Thymus (tissue), 14 donors: ENCODE measurements at places on chromosomes 11 and 22. TPM values are rescaled to one million over a fixed set of nuclear protein-coding genes. Genes with fewer than 3 reads are reported as not detected.

DNA sequence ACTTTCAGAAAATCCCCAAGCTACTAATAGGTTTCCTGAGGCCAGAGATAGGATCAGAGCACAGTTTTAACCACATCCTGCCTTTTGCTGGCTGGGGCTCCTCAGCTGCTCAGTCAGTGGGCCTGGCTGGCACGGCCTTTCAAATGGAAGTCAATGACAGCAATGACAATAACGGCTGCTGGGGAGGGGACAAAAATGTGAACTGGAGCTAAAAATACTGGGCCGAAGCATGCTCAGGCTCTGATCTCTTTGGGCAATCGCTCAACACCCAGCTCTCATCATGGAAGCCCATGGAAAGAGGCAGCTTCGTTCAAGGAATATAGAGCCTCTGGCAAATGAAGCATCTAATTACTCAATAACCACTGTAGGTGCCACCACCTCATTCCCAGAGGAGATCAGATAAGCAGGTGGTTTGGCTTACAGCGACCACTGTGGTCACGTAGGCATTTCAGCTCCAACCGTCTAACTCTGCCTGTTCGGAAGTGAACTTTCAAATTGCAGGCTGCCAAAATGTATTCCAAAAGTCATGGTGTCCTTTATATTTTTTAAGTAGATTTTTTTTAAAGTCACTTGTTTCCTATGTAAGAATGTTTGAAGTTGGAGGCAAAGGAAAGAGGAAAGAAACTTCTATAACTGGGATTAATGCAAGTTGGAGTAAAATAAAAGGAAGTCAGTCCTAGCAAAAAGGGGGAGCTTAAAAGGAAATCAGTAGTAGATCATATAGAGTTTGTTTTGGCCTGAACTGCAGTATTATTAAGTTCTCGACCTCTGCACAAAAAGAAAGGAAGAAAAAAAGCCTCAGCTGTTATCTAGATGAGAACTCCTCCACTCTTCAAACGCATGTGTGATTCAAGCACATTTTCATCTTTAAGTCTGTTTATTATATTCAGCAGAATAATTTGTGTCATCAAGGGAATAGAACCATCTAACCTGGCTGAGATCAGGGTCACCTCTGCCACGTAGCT lies 14.1 kb downstream of the WT1 start:
- peaks cover 5% of the 10 kb centered on the region for H3K27me3 ChIP-seq
- H3K36me3 ChIP-seq, result no peaks in the 10 kb centered on the region
- no peak overlapping the region for H3K4me3 ChIP-seq
- H3K27ac ChIP-seq, result no peak overlapping the region

- H3K27me3 ChIP-seq, result peaks cover 79% of the 10 kb centered on the region
- H3K36me3 ChIP-seq, result no peaks in the 10 kb centered on the region
- H3K4me3 ChIP-seq, result no peak within 1 kb of the TSS
- no peak for DNase-seq
Observed at GRCh38 chr22:37519268-37520195, at the start of gene CARD10. Gene CARD10, minus strand, starts transcription at chr22:37519415. Its CDS starts 215 bp downstream, at chr22:37519200.

GRCh38 chr11:124873951-124874350 lies 8.7 kb downstream of the ROBO3 start:
- H3K4me3 ChIP-seq, result no peak overlapping the region
- peaks cover 18% of the 10 kb centered on the region for H3K4me1 ChIP-seq
- no peak for DNase-seq
- H3K27me3 ChIP-seq, result peaks cover 42% of the 10 kb centered on the region
- no peak overlapping the region for H3K27ac ChIP-seq
- H3K36me3 ChIP-seq, result no peaks in the 10 kb centered on the region

- no peak overlapping the region for H3K27ac ChIP-seq
- H3K4me1 ChIP-seq, result no peaks in the 10 kb centered on the region
- H3K36me3 ChIP-seq, result no peaks in the 10 kb centered on the region
Observed at GRCh38 chr11:60301178-60301577, 20.7 kb downstream of the MS4A4A start.

GRCh38 chr11:134120921-134121526 lies 52.2 kb downstream of the JAM3 start:
- H3K27ac ChIP-seq, result peak overlapping the region; percentile 53
- H3K36me3 ChIP-seq, result no peaks in the 10 kb centered on the region
- H3K4me3 ChIP-seq, result no peak overlapping the region
- H3K4me1 ChIP-seq, result peaks cover 7% of the 10 kb centered on the region
- peaks cover 15% of the 10 kb centered on the region for H3K27me3 ChIP-seq
- DNase-seq, result no peak

GRCh38 chr22:44524806-44525205 lies 26.8 kb upstream of the RTL6 start:
- no peak overlapping the region for H3K27ac ChIP-seq
- no peak overlapping the region for H3K4me3 ChIP-seq
- no peaks in the 10 kb centered on the region for H3K4me1 ChIP-seq
- no peak for DNase-seq

DNA sequence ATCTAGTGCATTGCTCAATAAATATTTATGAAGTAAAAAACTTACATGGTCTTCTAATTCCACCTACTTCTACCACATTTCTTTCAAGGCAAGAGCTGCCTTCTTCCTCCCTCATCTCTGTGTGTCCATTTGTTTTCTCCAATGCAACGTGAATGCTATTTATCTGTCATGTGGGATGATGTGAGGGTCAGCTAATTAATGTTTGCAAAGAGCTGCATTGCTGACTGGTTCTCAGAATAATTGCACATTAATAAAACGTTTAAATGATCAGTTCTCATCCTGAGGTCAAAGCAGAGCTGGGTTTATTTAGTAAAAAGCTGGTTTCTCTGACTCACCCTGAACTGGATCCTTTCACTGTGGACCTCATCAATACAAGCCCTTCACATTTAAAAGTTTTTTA lies 8.7 kb downstream of the TENM4 start:
- no peak for DNase-seq
- no peak overlapping the region for H3K4me3 ChIP-seq
- H3K27me3 ChIP-seq, result peaks cover 15% of the 10 kb centered on the region
- no peak overlapping the region for H3K27ac ChIP-seq
- H3K4me1 ChIP-seq, result peaks cover 4% of the 10 kb centered on the region

DNA sequence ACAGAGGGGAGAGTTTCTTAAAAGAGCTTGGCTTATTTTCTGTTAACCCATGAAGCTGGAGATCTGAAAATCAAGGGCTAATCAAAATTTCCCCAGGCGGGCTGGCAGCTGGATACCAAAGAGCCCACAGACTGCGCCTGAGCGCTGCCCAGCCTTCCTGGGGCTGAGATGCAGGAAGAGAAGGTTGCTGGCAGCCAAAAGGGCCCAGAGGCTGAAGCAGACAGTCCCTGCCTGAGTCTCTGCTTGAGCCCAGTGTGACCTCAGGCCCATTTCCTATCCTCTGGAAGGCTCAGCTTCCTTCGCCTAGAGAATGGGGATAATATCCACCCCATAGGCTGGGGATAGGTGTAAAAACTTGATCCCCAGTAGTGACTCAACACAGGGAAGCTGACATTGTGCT lies 49.1 kb downstream of the ARRB1 start:
- no peak overlapping the region for H3K4me3 ChIP-seq
- DNase-seq, result no peak
- no peak overlapping the region for H3K27ac ChIP-seq
- H3K27me3 ChIP-seq, result no peaks in the 10 kb centered on the region
- no peaks in the 10 kb centered on the region for H3K36me3 ChIP-seq

DNA sequence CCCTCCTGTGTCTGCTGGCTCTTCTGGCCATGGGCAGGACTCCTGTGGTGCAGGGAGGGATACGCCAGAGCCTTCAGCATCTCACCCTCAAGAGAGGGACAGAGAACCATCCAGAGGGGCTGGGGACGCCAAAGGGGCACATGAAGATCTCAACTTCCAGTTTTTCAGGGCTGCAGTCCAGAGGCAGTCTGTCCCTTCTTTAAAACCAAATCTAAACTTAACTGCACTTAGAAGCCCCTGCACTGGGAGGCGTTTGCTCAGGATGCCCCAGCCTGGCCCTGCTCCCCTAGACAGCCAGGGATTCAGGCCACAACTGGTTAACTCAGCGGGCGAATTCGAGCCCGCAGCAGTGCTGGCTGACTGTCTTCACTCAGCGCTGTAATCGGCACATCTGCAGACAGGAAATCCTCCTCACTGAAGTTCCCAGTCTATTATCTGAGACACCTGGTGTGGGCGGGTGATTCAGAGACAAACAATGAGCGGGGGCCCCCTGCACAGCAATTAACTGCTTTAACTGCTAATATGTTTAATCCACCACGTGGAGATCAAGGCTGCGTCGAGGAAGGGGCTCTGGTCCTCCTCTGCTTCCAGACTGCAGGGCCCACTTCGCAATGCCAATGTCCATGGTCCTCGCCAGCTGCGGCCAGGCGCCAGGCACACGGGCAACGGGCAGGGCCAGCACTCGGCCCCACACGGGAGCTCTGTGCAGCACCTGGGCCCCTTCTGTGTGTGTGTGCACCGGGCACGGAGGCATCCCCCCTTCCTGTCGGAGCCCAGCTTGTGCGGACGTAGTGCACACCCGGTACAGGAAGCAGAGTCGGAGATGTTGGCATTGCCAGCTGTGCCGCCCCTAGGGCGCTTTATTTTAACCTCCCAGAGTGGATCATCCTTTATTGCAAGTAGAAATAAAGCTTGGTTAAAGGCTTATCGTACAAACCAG lies 36.9 kb upstream of the GNB1L start:
- no peaks in the 10 kb centered on the region for H3K36me3 ChIP-seq
- peak overlapping the region; percentile 41 for H3K4me3 ChIP-seq
- peaks cover 100% of the 10 kb centered on the region for H3K4me1 ChIP-seq
- peak; percentile 79 for DNase-seq
- no peaks in the 10 kb centered on the region for H3K27me3 ChIP-seq
- peak overlapping the region; percentile 100 for H3K27ac ChIP-seq

DNA sequence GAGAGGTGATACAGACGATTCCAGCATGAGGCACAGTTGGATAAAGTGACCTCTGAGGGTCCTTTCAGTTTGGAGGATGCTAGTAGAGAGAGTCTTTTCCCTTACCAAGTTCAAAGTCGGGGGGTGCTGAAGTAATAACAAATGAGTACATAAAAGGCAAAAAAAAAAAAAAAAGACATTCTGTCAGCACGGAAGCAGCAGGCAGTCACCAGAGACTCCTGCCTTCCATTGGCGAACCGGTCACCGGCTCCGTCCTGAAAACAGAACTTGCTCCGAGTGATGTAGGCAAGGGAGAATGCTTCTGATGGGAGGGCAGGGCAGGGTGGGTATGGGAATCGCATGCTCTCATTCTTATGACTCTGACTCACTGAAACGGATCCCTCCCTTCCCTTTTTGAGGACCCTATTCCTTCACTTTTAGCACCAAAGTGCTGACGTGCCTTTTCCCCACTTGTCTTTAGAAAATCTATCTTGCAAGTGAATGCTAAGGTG lies 65.9 kb downstream of the PRR5L start:
- no peaks in the 10 kb centered on the region for H3K27me3 ChIP-seq
- DNase-seq, result no peak
- H3K4me3 ChIP-seq, result no peak overlapping the region
- no peaks in the 10 kb centered on the region for H3K36me3 ChIP-seq

DNA sequence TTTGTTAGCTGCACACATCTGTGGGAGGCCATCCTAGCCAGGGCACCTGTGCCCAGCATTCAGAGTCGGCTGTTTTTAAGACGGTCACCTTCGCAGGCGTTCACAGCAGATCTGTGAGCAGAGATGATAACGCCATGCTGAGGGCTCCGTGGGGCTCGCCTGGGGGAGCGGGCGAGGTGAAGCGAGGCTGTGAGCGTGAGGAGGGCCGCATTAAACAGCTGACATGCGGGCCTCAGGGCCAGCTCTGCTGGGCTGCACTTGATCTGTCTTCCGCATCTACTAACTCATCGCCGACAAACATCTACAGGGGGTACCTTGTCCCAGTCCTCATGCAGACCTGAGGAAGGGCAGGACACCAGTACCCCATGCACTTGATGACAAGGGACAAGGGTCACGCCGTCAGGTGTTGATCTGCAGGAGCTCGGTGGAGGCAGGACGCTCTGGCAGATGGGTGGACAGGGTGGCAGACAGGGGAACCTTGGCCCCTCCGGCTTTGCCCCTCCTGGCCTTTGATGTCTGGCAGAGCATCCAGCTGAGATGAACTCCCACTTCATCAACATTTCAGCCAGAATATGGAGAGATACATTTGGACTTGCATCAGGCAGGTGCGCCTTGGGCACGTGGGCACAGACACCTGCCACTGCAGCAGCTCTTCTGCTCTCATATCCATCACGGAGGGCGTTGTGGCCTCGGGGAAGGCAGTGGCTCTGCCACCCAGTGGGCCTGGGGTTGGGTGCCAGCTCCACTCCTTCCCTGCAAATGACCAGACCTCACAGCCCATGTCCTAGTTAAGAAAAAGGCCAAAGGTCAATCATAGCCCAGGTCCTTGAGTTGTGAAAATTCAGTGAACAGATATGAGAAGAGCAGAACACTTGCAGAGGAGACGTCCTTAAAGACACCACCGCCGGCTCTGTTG lies 822.9 kb downstream of the BRD1 start:
- no peaks in the 10 kb centered on the region for H3K4me1 ChIP-seq
- H3K36me3 ChIP-seq, result no peaks in the 10 kb centered on the region
- H3K27me3 ChIP-seq, result no peaks in the 10 kb centered on the region
- DNase-seq, result no peak

DNA sequence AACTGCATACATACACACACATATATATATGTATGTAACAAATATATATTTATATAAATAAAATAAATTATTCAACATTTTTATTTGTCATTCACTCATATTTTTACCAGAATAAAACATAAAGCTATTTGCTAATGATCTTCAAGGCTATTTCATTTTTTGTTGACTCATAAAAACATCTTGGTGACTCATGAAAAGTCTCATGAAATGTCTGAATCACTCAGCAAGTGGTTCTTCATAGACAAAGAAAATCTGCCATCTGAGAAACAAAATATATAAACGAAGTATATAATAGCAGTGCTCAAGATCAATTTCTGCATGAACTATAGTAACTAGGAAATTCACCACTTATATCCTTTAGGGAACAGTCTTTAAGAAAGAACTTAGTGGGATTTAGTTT lies 764.8 kb upstream of the FAT3 start:
- DNase-seq, result no peak
- no peaks in the 10 kb centered on the region for H3K27me3 ChIP-seq
- H3K4me3 ChIP-seq, result no peak overlapping the region
- no peaks in the 10 kb centered on the region for H3K4me1 ChIP-seq
- H3K27ac ChIP-seq, result no peak overlapping the region

- DNase-seq, result no peak
- H3K36me3 ChIP-seq, result no peaks in the 10 kb centered on the region
- H3K4me3 ChIP-seq, result no peak overlapping the region
- no peaks in the 10 kb centered on the region for H3K27me3 ChIP-seq
Observed at GRCh38 chr11:106070606-106071005, 6.5 kb downstream of the KBTBD3 start.

The OR51E2 gene
- under 0.01 TPM for total RNA-seq

The MRGPRE gene
- total RNA-seq, result not detected

The MYO7A gene
- 1.5 TPM for total RNA-seq
